Smooth muscle cell of the coronary artery (primary cell): ENCODE measurements at places on chromosomes 2 and 18. TPM values are rescaled to one million over a fixed set of nuclear protein-coding genes. Genes with fewer than 3 reads are reported as not detected.

The NTSR2 gene
- not detected in 2 replicates for total RNA-seq

The FRZB gene
- total RNA-seq: under 0.01 TPM in 1 of 2 replicates, not detected in the other

The WDR35 gene
- total RNA-seq: 9.8 and 12.2 TPM in 2 replicates

The SEMA4F gene
- 5.5 and 5.6 TPM in 2 replicates for total RNA-seq

The SCN9A gene
- total RNA-seq: 0.83 and 2.6 TPM in 2 replicates
